ENCODE measurements at places on chromosomes 1 and 21. TPM values are rescaled to one million over a fixed set of nuclear protein-coding genes. Genes with fewer than 3 reads are reported as not detected.
A peak's percentile ranks its signal among the peaks of the same experiment; 100 is the strongest.

CFHR5 gene
- not detected for polyA plus RNA-seq

RCSD1 gene
- polyA plus RNA-seq: 21.9 TPM

DCST1 gene
- polyA plus RNA-seq: 0.79 TPM

DNA sequence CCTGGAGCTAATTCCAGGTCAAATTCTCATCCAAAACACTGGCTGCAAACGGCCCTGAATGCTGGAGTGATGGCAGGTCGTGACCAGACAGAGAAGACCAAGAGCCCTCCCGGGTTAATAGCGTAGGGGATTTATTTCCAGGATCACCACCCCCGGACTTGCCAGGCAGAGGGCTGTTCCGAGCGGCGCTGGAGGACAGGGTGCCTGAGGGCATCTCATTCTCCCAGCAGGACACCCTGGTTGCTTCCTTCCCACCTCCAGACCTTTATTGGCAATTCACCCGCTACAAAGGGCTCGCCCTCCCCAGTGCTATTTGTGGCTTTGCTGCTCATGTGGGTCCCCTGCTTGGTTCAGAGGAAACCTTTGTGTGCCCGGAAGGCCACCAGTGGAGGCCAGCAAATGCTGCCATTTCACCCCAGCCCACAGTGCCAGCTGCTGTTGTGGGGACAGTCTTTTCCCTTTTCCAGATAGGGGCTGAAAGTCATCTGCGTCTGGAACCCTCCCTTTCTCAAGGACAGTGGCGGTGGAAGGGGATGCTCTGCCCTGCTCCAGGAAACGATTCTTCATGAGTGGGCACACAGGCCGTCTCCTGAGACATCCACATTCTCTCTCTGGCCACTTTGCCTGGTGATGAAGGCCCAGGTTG lies 19.0 kb upstream of the C1orf174 start:
- no peaks in the 10 kb centered on the region for H3K36me3 ChIP-seq
- no peaks in the 10 kb centered on the region for H3K27me3 ChIP-seq
- H3K27ac ChIP-seq: no peak overlapping the region
- peak; percentile 15 for DNase-seq
- H3K4me3 ChIP-seq: no peak overlapping the region

DNA sequence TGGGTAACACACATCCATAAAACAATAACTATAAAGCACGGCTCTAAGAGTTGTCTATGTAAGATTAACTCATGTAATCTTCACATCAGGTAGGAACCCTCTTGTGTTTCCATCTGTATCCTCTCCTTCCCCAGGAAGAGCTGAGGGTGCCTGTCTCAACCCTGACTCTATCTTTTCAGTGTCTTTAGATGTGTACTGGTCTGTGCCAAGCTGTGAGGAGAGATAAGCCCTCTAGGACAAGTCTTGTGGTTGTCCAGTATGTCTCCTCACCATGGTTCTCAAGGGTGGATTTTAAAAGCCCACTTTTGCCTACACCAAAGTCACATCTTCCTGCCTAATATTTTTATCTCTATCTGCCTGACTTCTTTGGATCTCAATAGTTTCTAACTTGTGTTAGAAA lies 300.1 kb downstream of the KCNT2 start:
- no peak overlapping the region for H3K27ac ChIP-seq
- no peaks in the 10 kb centered on the region for H3K27me3 ChIP-seq
- no peaks in the 10 kb centered on the region for H3K4me1 ChIP-seq
- no peak overlapping the region for H3K4me3 ChIP-seq

DNA sequence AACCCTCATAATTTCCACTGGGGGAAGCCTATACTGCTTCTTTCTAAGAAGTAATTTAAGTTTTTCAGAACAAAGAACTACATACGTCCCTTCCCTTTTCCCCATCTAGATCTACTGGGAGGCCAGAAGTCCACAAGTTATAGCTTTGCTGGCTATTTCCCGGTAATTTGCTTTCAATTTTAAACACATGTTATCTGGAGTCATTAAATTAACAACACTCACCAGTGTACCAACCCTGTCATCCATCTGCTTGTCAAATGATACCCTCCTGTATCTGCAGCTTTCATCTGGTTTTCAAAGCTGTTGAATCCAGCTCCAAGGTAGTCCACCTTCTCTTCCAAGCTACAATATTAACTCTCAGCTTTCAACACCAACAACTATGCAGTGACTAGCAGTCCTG lies 466.7 kb upstream of the PKN2 start:
- H3K27me3 ChIP-seq: no peaks in the 10 kb centered on the region
- DNase-seq: no peak
- H3K36me3 ChIP-seq: no peaks in the 10 kb centered on the region
- H3K4me1 ChIP-seq: no peaks in the 10 kb centered on the region

DNA sequence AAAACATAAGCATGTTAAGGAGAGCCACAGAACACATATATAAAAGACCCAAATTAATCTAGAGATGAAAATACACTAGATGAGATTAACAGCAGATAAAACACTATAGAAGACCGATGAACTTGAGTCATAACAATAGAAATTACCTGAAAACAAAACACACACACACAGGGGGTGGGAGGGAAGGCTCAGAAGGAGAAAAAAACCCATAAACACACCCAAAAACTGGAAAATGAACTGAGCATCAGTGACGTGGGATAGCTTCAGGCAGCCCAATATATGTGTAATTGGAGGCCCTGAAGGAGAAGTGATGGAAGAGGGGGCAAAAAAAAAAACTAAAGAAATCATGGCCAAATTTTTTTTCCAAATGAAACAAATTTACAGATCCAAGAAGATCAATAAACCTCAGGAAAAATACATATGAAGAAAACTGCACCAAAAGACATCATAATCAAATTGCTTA lies 11.4 kb downstream of the ALDH9A1 start:
- DNase-seq: no peak
- peaks cover 10% of the 10 kb centered on the region for H3K4me1 ChIP-seq
- H3K4me3 ChIP-seq: no peak overlapping the region
- no peaks in the 10 kb centered on the region for H3K27me3 ChIP-seq
- H3K27ac ChIP-seq: no peak overlapping the region

DNA sequence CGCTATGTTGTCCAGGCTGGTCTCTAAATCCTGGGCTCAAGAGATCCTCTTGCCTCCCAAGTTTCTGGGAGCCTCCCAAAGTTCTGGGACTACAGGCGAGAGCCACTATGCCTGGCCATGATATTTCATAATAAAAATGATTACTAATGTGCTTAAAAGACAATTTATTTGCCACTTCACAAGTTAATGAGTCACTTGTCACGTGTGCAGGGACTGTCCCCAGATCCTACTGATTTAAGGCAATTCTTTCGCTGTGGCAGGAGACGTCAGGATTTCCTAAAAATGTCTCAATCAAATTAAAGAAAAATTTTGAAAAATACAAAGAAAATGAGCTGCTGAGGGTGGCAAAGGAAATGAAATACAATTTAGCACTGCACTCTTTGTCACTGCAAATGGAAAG lies 43.5 kb downstream of the B3GALNT2 start:
- H3K27ac ChIP-seq: no peak overlapping the region
- no peaks in the 10 kb centered on the region for H3K36me3 ChIP-seq
- no peaks in the 10 kb centered on the region for H3K27me3 ChIP-seq
- no peak for DNase-seq
- no peak overlapping the region for H3K4me3 ChIP-seq
- H3K4me1 ChIP-seq: no peaks in the 10 kb centered on the region

- H3K4me3 ChIP-seq: no peak overlapping the region
- no peaks in the 10 kb centered on the region for H3K27me3 ChIP-seq
- DNase-seq: peak; percentile 80
- peaks cover 17% of the 10 kb centered on the region for H3K4me1 ChIP-seq
- no peak overlapping the region for H3K27ac ChIP-seq
Observed at GRCh38 chr1:205947024-205947423, 3.8 kb upstream of the SLC26A9 start.

DNA sequence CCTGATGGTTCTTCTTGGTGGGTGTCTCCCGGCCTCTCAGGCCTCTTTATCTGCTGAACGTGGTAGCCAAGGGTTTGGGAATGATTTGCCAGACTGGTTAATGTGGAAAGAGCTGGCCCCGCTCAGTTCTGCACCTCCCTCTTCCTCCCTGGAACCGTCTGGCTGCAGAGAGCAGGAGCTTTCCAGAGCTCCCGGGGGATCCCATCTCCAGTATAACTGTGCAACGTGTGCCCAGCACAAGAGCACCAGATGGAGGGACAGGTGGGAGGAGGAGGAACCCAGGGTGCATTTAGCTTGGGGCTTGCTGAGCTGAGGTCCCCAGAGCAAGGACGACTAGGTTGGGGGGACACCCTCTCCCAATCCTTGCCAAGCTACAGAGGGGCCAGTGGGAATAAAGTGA lies 5.0 kb downstream of the TFF1 start:
- no peak overlapping the region for H3K27ac ChIP-seq
- H3K4me1 ChIP-seq: no peaks in the 10 kb centered on the region
- no peak for DNase-seq
- H3K36me3 ChIP-seq: no peaks in the 10 kb centered on the region

- no peaks in the 10 kb centered on the region for H3K27me3 ChIP-seq
- DNase-seq: no peak
- H3K27ac ChIP-seq: no peak overlapping the region
- H3K4me1 ChIP-seq: no peaks in the 10 kb centered on the region
Observed at GRCh38 chr1:55078470-55078869, 39.1 kb downstream of the PCSK9 start.

DNA sequence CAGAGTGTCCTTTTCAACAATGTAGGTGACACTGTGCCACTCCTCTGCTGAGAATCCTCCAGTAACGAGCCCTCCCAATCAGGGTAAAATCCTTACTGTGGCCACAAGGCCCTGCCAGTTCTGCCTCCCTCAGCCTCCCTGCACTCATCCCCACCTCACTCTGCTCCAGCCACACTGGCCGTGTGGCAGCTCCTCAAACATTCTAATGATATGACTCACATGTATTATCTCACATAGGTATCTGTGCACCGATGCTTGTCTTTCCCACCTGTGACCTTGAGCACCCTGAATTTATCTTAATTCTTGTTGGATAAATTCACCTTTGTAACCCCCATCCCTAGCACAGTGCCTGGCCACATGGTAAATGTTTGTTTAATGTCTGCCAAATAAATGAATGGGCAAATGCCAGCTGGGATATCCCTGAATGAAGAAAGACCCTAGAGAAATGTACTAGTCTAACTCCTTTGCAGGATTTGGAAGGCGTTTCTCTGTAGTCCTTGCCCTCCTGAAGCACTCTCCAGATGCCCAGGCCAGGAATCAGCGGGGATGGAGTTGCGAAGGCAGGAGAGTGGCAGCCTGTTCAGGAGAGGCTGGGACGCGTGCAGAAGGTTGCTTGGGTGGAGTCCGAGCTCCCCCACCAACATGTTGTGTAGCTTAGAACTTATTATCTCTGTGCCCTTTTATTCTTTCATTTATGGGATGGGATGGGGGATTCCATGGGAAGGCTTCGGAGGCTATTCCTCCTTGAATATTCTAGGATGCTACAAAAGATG lies 106.0 kb downstream of the TMEM53 start:
- H3K36me3 ChIP-seq: no peaks in the 10 kb centered on the region
- DNase-seq: no peak
- H3K4me1 ChIP-seq: no peaks in the 10 kb centered on the region
- no peaks in the 10 kb centered on the region for H3K27me3 ChIP-seq

DNA sequence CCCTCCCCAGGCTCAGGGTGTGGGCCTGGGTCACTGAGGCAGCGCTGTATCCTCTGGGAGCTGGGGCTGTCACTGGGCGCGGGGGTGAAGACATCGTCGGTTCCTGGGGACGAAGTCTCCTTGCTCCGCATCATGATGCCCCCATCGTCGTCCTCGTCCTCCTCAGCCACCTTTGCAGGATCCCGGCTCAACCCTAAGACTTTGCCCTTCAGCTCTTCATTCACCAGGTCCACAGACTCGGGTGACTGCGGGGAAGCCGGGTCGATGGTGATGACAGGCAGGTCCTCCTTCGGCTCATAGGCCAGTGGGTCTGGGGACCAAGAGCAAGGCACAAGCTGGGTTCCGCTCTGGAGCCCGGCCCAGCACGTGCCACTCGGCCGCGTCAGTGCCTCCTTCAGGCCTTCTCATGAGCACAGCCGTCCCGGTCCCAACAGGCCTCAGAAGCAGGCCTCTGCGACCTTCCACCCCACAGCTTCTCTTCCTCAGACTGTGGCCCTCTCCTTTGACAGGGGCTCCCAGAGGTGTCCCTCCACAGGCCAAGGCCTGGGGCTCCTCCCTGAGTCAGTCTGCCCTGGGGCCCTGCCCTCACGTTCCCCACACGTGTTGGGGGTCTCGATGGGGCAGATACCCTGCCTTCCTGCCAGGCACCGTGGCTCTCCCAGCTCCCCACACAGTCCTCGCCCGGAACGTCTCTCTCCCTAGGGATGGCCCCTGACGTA lies 54.4 kb downstream of the SLC9A1 start:
- H3K4me1 ChIP-seq: peaks cover 43% of the 10 kb centered on the region
- no peak overlapping the region for H3K4me3 ChIP-seq
- peaks cover 48% of the 10 kb centered on the region for H3K36me3 ChIP-seq
- DNase-seq: no peak

- H3K36me3 ChIP-seq: no peaks in the 10 kb centered on the region
- no peak overlapping the region for H3K27ac ChIP-seq
- H3K4me3 ChIP-seq: no peak overlapping the region
- no peaks in the 10 kb centered on the region for H3K27me3 ChIP-seq
- H3K4me1 ChIP-seq: peaks cover 14% of the 10 kb centered on the region
Observed at GRCh38 chr1:93815366-93816110, 63.5 kb downstream of the DNTTIP2 start.

DNA sequence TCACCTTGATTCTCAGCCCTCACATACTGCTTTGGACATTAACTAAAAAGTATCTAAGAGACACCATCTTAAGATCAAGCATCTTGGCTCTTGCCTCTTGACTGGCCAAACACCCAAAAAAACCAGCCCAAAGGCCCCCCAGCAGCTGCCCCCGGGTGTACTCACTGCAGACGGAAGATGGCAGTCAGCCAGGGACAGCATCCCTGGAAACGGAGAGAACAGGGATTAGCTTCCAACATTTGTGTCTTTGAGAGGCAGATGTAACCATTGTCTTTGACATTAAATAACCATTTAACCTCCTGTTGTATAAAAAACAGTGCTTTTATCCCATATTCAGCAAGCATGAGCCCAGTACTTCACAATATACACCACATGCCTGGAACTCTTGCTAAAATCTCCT lies 11.3 kb downstream of the TMEM63A start:
- no peaks in the 10 kb centered on the region for H3K36me3 ChIP-seq
- H3K27me3 ChIP-seq: no peaks in the 10 kb centered on the region
- H3K27ac ChIP-seq: no peak overlapping the region
- H3K4me1 ChIP-seq: peaks cover 24% of the 10 kb centered on the region
- no peak for DNase-seq

GRCh38 chr1:15923241-15923640 lies 52.7 kb downstream of the ZBTB17 start:
- DNase-seq: no peak
- H3K36me3 ChIP-seq: peaks cover 95% of the 10 kb centered on the region
- H3K4me3 ChIP-seq: no peak overlapping the region
- no peaks in the 10 kb centered on the region for H3K4me1 ChIP-seq

All from left lung (tissue), 14 donors.